ENCODE measurements at places on chromosomes 4 and X. TPM values are rescaled to one million over a fixed set of nuclear protein-coding genes. Genes with fewer than 3 reads are reported as not detected.

AFM gene
- total RNA-seq, result not detected

FGA gene
- total RNA-seq, result not detected

CXorf49B gene
- total RNA-seq, result not detected

TCEAL1 gene
- 15.8 TPM for total RNA-seq

EGF gene
- 1.5 TPM for total RNA-seq

PAQR3 gene
- total RNA-seq, result 12.0 TPM

TRIM75 gene
- total RNA-seq, result not detected

Measured in hair follicular keratinocyte (primary cell).